H9 (cell line): ENCODE measurements at places on chromosomes 7 and 10. TPM values are rescaled to one million over a fixed set of nuclear protein-coding genes. Genes with fewer than 3 reads are reported as not detected.

WAPL gene
- 57.3 and 61.4 TPM in 2 replicates for total RNA-seq

SH2D4B gene
- total RNA-seq, result 0.07 TPM in 1 of 2 replicates, not detected in the other

ASB10 gene
- total RNA-seq, result not detected in 2 replicates

GBF1 gene
- 23.5 and 23.7 TPM in 2 replicates for total RNA-seq

DNA sequence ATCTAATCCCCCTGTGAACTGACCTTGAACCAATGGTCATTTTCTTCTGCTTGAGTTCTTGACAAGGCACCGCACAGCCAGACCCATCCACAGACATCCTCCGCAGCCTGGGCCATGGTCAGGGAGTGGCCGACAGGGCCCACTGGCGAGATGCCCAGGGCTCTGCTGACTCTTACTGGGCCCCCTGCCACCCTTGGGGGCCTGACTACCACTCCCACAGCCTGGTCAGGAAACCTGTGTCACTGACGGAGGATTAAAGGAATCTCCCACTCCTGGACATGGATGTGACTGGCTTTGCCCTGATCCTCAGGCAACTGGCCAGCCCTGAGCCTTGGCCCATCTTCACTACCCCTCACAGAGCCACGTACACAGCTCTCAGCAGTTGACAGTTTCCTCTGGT lies 50.4 kb upstream of the ENO4 start:
- no peak for DNase-seq

GRCh38 chr7:159272739-159273138 lies 128.1 kb upstream of the VIPR2 start:
- DNase-seq, result peak; percentile 27

RBP4 gene
- total RNA-seq, result not detected in 2 replicates

- DNase-seq, result no peak
Observed at GRCh38 chr7:10015687-10016086, 958.0 kb upstream of the PHF14 start.

TRIM50 gene
- total RNA-seq, result not detected in 2 replicates
